Fibroblast of the conjunctiva (primary cell): ENCODE measurements at places on chromosomes 2 and 18.

- no peak for DNase-seq
Measured at GRCh38 chr2:215796140-215796855, 217.1 kb downstream of the MREG start.

- no peak for DNase-seq
Measured at GRCh38 chr18:49230326-49230725, 230.1 kb downstream of the DYM start.

GRCh38 chr2:22904126-22904684, 480.8 kb upstream of the KLHL29 start:
- no peak for DNase-seq

GRCh38 chr2:7665880-7666279, 748.7 kb downstream of the RNF144A start:
- DNase-seq = no peak

DNA sequence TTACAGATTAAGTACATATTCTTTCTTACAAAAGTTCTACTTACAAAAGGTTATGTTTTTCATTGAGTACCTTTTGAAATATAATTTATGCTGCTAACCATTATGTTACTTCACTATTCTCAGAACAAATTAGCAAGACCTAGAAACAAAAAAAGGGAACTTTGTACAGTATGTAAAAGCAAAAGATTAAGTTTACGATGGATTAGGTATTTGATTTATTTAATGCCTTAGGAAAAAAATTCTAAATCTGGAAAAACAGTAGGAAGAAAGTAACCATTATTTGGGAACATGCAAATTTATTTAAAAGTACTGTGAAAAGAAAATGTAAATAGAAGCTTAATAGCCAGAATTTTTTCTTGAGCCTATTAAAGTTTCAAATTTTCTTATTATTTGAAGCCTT, 144.6 kb downstream of the AGPS start:
- DNase-seq = no peak

- no peak for DNase-seq
Measured at GRCh38 chr2:191187105-191187829, 36.5 kb upstream of the STAT4 start.

GRCh38 chr2:168848225-168848624, 42.0 kb downstream of the SPC25 start:
- no peak for DNase-seq

DNA sequence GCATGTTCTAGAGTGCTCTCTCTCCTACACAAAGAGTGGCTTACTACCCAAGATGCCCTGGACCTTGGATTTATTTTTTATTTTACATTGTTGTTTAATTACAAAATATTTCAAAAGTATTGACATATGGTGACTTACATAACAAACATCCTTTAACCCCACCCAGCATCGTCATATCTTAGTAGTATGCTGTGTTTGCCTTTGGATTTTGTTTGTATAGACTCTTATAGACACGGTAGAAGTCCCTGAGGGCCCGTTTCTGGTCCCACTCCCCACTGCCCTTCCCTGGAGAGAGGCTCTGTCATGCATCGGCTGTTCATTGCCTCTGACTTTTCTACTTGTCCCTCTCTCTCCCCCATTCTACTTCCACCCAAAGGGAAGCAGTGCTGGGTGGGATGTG, 112.0 kb downstream of the ZBTB7C start:
- no peak for DNase-seq

DNA sequence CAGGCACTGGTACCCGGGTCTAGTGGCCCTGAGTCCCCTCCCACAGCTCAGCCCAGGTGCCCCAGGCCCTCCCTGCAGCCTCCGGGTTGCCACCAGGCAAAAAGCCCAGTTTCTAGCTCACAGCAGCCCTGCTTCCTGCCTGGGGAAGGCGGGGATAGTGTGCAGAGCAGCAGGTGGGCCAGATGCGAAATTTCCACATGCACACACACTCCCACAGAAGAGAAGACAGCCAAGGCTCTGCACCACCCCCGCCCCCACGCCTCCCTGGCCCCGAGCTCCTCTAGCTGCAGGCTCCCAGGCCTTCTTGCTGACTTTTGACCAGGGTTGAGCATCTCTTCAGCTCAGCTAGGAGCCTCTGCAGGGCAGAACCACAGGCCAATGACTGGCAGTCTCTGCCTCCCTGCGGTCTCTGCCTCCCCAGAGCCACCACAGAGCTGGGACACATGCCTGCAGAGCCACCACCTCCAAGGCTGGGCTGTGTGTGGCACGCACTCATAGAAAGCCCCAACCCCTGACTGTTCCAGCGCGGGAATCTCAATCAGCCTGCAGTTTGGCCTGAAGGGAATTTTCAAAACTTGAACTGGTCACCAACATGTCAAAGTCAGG, 7.2 kb downstream of the SLC66A2 start:
- no peak for DNase-seq

GRCh38 chr2:19574778-19575260, 216.4 kb upstream of the OSR1 start:
- peak; percentile 59 for DNase-seq

DNA sequence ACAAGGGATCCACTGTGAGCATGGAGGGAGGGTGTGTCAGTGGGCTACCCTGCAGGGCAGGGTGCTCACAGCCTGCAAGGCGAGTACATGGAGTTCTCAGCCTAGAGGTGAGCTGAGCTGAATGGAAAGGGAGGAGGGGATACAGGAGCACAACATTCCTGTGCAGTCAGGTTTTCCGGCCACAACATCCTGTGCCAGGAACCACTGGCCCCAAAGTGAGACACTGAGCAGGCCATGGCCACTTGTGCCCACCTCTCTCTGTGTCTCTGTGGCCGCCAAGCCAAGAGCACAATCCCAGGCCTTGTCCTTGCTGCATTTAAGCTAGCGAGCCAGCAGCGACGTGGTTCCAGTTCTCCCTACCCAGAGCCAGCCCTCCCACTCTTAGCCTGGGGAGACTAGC, 6.1 kb downstream of the DOK1 start:
- no peak for DNase-seq

- no peak for DNase-seq
Measured at GRCh38 chr2:230230496-230231200, 5.1 kb downstream of the SP140 start.

GRCh38 chr2:159797543-159798375, at the start of gene CD302:
Gene CD302 (minus strand): TSS chr2:159798208. CDS start chr2:159798198, 10 bp downstream.
- DNase-seq = no peak

- no peak for DNase-seq
Measured at GRCh38 chr2:222912776-222913175, 51.9 kb downstream of the ACSL3 start.

DNA sequence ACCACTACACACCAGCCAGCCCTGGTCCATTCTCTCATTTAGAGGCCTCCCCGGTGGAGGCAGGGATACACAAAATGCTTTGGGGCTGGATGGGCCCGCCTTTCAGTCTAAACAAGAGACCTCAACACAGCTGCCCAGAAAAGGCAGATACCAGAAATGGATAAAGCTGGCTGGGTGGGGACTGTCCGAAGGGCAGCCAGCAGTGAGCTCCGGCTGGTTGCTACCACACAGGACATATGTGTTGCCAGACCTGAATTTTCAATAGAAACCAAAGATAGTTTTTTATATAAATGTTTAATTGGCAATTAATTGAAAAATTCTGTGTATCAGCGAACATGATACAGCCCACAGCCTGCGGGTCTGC, 1.4 kb downstream of the GPBAR1 start:
- DNase-seq = no peak

GRCh38 chr2:120775194-120775593, 39.5 kb downstream of the GLI2 start:
- no peak for DNase-seq

GRCh38 chr18:9575558-9575957, 38.8 kb downstream of the PPP4R1 start:
- DNase-seq = peak; percentile 97

DNA sequence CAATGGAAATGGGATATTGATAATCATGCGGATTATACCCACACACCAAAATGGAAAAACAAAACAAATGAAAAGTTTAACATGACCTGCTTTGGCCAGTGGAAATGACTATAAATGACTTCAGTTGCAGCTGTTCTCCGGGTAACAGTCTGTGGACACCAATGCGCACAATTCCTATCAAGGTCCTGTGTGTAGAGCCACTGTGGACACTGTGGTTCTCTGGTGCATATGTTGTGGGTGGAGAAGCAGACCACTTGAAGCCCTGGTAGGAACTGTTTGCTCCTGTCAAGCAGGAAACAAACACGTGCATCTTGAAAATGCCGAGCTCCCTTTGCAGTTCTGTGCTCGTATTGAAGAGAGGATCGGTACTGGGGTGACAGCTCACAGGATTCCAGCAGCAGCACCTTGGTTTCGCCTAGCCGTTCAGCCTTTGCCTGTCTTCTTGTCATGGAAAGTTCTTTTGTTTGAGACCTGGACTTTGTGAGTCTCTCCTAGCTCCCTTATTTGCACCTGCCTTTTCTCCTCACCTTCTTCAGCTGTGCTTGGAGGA, 32.9 kb downstream of the NCK2 start:
- no peak for DNase-seq

DNA sequence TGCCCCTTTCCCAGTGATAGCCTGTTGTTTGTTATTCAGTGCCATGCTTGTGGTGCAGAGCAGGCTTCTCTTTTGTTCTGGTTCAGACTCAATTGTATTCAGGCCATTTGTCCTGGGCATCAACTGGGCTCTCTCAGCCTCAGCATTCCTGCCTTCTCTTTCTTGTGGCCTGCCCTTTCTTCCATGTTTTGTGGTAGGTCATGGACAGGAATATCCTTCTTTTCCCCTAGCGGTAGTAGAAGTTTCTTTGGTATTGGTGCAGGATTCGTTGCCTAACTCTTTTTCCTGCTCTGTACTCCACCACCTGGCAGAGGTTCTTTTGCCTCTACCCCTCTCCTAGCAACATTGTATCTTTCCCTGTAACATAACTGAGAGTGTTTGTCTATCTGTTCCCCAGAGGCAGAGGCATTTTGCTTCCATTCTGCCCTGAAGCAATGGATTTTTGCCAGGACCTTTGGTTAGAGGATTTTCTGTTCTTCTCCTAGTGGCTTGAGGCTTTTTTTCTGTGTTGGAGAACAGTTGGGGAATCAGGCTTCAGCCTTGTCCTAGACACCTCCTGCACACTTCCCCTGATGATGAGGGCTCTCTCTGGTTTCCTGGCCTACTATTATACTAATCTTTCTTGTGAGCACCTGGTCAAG, 68.5 kb downstream of the NCOA1 start:
- peak; percentile 79 for DNase-seq
